Urinary bladder (tissue), 4 donors: ENCODE measurements at places on chromosomes 1 and 21. TPM values are rescaled to one million over a fixed set of nuclear protein-coding genes. Genes with fewer than 3 reads are reported as not detected.

Gene GOLT1A
- 2.1 TPM for total RNA-seq

Gene PEAR1
- 9.3 TPM for total RNA-seq

- DNase-seq: no peak
These were observed 23.8 kb downstream of the DENND2D start for GRCh38 chr1:111176678-111177077.

GRCh38 chr1:186571771-186572170, 108.5 kb downstream of the PTGS2 start:
- DNase-seq: no peak
